CD8-positive, alpha-beta memory T cell (primary cell): ENCODE measurements at places on chromosomes 3 and 15. TPM values are rescaled to one million over a fixed set of nuclear protein-coding genes. Genes with fewer than 3 reads are reported as not detected.

DNA sequence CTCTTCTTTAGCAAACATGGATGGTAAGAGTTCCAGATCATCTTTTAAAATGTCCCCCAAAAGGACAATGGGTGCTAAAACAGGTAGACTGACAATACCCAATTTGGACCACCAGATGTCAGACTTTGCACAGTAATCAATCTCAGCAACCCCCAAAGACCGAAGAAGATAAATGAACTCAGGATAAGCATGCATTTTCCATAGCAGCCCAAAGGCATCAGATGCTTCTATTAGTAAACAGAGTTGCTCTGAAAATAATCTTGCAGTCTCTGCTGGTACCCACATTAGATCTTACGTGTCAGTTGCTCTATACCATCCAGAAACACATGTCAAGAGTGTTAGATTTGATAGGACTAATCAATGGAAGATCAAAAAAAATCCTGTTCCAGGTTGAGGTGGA lies 20.6 kb downstream of the MYH15 start:
- DNase-seq = peak; percentile 55

DNA sequence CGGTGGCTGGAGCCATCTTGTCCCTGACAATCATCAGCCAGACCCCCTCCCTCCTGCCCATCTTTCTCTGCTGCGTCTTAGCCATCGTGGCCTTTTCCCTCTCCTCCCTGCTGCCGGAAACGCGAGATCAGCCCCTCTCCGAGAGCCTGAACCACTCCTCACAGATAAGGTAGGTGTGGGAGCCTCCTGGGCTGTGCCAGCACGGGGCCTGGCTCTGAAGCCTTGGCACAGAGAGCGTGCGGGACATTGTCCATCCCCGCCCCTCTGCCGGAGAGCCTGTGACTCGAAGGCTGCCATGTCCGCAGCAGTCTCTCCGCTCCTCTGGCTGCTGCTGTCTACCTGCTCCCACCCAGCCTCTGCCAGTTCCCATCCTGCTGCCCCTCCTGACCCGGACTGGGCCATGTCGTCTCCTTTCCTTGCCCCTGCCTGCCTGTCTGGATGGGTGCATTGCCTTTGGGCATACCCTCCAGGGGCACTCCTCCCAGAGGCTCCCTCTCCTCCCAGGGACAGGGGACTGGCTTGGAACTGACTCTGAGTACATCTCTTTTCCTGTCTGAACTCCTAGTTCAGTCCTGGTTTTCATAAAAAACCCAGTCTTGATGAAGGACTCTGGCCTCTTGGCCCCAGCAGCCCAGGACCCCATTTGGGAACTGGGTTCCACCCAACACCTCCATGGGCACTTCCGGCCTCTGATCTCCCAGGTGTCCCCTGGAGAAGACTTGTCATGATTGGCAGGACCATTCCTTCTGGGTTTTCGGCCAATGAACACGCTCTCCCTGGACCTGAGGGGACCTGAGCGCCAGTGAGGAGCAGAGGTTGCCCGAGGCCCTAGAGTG lies 30.0 kb upstream of the XYLB start:
- no peak for DNase-seq

GRCh38 chr15:71121442-71121841 lies 6.2 kb downstream of the THSD4 start:
- no peak for DNase-seq

DNA sequence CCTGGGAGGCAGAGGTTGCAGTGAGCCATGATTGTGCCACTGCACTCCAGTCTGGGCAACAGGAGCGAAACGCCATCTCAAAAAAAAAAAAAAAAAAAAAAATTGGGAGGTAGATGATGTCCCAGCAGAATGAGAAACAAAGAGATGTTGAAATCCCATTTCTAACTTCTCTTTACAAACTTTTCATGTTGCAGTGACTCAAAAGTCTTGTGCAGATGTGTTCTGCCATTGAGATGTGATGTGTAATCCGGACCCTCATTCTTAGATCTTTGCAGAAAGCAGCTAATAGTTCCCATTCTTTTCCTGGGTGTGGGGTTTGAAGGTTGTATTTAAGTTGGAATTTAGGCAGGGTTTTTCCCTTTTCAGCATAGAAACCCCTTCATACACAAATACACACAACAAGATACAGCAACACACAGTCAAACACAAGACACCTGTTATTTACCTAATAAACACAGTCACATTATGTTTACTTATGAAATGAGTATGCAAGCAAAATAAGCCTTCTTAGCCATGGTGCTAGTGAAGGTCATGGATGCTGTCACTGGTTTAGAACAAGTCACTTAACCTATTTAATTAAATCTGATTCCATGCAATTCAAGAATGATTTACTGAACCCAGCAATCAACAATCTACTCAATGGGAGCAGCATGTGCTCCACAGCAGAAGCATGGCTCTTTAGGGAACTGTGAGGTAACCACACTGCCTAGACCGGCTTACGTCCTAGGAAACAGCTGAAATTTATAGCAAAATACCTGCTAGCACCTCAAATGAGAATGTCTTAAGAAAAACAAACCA lies 14.9 kb downstream of the SIAH2 start:
- no peak for DNase-seq

SHC4 gene
- total RNA-seq = 5.7 TPM

GRCh38 chr3:36693670-36694069 lies 70.7 kb downstream of the DCLK3 start:
- DNase-seq = no peak

NEK10 gene
- total RNA-seq = 0.42 TPM

DNA sequence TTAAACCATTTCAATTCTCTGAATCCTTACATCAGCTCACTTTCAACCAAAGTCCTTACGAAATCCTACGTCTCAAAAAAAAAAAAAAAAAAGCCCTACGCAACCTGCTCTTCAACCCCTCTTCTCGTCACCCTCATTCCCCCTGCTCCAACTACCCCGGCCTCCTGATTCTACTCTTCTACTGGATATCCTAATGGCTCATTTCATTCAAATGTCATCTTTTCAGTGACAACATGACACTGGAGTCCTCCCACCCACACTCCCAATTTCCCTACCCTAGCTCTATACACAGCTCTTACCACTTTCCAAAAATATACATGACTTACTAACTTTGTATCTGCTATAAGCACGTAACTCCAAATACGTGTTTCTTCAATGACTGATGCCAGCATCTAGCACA lies 11.5 kb downstream of the UBP1 start:
- DNase-seq = no peak

DNA sequence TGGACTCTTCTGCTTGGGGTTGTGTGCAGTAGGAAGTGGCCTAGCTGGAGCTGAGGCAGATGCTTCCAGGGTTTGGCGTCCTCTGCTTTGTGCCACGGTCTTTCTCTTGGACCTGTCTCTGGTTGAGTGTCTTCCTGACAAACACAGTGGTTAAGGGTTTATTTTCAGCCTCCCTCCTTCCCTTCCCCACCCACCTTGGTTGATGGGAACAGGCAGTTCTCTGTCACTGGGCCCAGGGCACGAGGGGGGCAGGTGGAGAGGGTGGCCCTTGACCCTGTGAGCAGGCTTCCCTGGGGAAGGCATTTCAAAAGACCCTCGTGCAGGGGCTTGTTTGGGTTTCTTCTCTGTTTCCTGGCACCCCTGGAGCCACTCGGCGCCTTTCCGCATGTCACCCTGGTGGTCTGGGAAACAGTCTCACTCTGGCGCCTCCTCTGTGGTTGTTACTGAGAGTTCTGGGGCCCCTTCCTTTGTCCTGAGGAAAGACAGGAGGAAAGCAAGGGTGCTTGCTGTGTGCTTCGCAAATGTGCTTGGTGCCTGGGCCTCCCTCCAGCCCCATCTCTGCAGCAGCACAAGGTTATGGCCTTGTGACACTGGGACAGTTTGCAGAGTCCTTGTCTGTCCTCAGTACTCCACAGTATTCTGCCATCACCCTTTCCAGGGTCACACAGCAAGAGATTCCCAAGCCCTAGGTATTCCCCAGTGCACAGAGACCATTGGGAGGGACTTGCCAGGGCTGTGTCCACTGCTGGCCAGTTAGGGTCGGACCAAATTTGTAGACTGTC lies 10.3 kb upstream of the STAB1 start:
- DNase-seq = no peak

GRCh38 chr3:42557854-42558253 lies 23.9 kb downstream of the SEC22C start:
- no peak for DNase-seq

- DNase-seq = no peak
These were observed 15.8 kb upstream of the SOX2 start for GRCh38 chr3:181695661-181696491.

DNA sequence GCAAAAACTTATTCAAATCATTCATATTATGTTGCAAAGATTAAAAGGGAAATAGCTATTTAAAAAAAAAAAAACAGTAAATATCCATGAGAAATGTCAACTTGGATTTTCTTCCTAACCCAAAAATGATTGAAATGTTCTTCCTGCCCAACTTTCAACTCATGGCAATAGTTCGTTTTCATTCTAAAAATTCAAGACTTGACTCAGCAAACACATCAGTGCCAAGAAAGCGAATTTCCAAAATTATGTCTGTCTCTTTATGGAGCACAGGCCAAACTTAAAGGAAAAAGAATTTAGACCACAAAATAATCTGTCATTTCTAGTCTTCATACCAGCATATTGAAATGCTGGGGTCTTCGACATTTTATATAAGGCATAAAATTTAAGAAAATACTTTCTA lies 63.7 kb downstream of the MAGI1 start:
- no peak for DNase-seq

GRCh38 chr3:50606596-50606995 lies 5.0 kb downstream of the CISH start:
- peak; percentile 28 for DNase-seq

DNA sequence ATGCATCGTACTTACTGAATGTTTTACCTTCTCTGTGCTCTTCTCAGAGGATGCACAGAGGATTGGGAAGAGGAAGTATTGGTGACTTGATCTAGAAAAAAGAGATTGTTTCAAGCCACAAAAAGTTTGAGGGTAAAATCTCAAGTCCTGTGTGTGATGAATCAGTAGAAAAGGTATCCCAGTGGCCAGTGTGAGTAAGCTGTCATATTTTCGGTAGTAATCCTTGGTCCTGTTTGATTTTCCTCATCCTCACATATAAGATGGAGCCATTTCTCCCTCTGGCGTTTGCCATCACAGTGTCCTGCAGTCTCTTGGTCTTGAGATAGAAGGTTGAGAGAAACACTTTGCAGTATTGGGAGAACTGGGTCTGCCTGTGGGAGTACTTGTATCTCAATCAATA lies 166.8 kb downstream of the LPP start:
- no peak for DNase-seq

CDAN1 gene
- 24.7 TPM for total RNA-seq

GPR27 gene
- 2.3 TPM for total RNA-seq

GOLGA8G gene
- total RNA-seq = not detected

- DNase-seq = no peak
These were observed 462 bp downstream of the IGDCC3 start for GRCh38 chr15:65377105-65377975.

DNA sequence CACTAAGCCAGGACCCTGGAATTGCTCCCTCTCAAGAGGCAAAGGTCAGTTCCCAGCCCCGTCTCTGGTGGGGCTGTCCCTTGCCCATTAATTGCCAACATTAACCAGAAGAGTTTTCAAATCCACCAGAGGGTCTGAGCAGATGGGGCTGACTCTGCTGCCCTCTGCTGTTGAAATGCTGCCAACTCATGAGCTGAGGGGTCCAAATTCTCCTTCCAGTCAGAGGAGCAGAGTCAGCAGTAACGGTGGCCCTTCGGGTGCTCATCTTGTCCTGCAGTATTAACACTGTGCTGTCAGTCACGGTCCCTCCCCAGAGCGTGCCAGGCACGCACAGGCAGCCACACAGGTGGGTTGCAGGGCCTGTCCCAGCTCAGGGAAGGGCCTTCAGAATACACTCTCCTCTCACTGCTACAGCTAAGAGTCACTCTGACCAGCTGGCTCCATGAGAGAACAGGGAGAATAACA lies 10.7 kb upstream of the SPTBN5 start:
- DNase-seq = peak; percentile 62

DNA sequence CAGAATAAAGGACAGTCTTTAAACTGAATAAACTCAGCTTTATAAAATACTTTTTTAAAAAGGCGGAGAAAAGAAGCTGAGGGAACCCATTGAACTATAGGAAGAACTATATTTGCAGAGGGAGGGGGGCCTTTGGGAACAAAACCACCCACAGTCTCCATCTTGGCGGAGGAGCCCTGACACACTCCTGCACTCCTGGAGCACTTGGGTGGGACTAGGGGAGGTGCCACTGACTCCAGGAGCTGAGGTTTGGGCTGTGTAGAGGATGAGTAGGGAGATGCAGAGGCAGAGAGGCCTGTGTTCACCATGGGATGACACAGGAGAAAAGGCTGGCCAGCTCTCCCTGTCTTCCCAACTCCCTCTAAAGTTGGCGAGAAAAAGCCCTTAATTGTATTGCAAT lies 35.8 kb downstream of the IFT122 start:
- no peak for DNase-seq

GRCh38 chr3:32601722-32602121 lies 31.1 kb upstream of the DYNC1LI1 start:
- no peak for DNase-seq

- no peak for DNase-seq
These were observed 276.4 kb downstream of the POLQ start for GRCh38 chr3:121269389-121269788.

GRCh38 chr3:196280689-196281440 lies 6.7 kb downstream of the PCYT1A start:
- no peak for DNase-seq

IL20RB gene
- 0.96 TPM for total RNA-seq

- no peak for DNase-seq
These were observed 725 bp downstream of the CHL1 start for GRCh38 chr3:197149-197827.

ATRIP gene
- total RNA-seq = 22.1 TPM

CTXND1 gene
- total RNA-seq = not detected

DNA sequence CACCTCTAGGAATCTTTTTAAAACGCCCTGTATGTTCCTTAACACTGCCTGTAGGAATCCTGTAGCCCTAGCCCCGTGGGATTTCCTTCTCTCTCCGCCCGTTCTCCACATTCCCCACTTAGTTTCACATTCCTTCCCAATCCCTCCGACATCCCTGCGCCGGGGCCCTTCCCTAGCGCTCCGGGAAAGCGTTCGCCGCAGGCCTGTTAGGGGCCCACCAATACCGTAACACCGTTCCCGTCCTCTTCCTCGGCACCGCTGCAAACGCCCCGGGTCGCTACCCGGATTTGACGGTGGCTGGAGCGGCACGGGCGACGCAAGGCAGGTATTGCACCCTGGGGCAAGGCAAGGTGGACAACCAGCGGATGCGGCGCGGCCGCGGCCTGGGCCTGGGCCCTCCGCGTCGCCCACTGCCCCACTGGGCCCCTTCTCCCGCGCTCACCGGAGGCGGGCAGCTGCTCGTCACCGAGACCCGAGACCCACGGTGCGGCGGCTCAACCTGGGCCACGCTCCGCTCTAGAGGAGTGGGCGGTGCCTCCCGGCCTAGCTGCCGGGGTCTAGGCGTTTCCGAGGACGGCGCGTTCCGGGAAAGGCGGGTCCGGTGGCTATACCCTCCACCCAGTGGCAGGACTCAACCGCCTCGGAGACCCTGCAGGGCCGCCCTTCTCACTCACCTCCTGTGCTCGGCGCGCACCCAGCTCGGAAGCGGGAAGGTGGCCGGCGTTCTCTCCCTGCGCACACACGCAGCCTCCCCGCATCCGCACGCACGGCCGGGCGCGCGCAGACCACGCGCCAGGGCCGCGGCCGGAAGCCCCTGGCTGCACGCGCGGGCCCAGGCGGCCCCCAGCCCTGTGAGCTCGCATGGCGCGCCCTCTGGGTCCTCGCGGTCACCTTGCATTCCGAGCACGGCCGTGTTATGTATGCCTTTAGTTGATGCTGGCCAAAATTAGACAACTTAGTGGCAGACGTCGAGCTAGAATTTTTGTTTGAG lies at the start of gene B3GALNT1:
Gene B3GALNT1 (minus strand): TSS at position 789 of the 991 bp plus-strand sequence. CDS start 18,595 bp downstream, outside the sequence.
- peak; percentile 3 for DNase-seq

GRCh38 chr3:177375316-177375715 lies 178.0 kb upstream of the TBL1XR1 start:
- DNase-seq = no peak

GRCh38 chr3:184682671-184683070 lies 29.2 kb downstream of the MAGEF1 start:
- DNase-seq = no peak
